Thymus (tissue), 14 donors: ENCODE measurements at places on chromosomes 7 and 10. TPM values are rescaled to one million over a fixed set of nuclear protein-coding genes. Genes with fewer than 3 reads are reported as not detected.

AKR1C4 gene
- not detected for total RNA-seq

ASB4 gene
- total RNA-seq = 0.38 TPM

SLIT1 gene
- 5.9 TPM for total RNA-seq

RELN gene
- total RNA-seq = 0.28 TPM

KAZALD1 gene
- 2.8 TPM for total RNA-seq

SPDYE11 gene
- not detected for total RNA-seq

SNX8 gene
- total RNA-seq = 10.4 TPM

DNA sequence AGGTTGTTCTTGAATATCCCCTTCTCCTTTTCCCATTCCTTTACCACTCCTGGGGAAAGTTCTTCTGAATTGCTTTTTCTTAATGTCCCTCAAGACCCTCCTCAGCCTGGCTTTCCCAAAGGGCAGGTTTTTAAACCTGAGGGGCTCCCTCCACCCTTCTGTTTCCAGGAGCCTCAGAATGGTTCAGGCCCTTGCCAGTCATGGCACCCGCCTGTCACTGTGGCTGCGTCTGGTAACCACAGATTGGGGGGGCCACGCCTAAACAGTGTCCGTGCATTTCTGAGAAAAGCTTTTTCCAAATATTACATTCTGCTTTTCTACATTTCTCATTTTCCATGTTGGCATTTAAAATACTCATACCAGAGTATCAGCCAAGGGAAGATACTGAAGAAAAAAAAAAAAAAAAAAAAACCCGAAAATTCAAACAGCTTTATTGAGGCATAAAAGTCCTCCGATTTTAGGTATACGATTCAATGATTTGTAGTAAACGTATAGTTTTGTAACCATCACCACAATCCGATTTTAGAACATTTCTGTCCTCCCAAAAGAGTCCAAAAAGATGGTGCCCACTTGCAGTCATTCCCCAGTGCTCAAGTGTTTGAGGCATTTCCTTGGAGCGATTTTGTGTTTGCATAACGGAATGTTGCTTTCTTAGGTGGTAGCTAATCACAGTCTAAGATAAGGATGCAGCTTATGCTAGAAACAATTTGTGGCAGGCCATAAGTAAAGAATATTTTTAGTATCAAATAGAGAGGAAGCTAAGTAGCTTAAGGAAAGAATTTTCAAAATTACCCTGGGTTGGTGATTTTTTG, 22.1 kb downstream of the HKDC1 start:
- DNase-seq = no peak

DNA sequence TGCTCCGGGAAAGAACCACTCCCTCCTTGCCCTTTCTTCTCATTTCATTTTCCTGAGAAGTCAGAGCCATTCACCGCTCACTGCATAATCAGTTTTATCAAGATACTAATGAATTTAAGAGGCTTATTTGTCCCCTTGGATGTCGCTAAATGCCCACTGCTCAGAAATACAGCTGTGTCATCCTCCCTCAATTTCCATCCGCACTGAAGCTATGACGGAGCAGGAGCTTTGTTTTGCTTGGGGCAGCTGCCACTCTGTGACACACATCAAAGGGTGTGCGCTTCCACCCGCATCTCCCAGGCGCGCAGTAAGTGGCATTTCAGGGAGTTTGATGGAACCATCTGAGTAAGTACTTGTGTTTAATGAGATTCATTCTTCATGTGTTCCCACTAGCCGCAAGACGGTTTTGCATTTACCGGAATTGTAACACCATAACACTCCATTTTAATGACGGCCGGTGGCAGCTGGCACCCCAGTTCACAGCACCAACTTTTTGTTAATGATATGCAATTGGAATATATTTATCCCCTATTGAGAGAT, 103.8 kb upstream of the PARD3 start:
- DNase-seq = no peak

DNA sequence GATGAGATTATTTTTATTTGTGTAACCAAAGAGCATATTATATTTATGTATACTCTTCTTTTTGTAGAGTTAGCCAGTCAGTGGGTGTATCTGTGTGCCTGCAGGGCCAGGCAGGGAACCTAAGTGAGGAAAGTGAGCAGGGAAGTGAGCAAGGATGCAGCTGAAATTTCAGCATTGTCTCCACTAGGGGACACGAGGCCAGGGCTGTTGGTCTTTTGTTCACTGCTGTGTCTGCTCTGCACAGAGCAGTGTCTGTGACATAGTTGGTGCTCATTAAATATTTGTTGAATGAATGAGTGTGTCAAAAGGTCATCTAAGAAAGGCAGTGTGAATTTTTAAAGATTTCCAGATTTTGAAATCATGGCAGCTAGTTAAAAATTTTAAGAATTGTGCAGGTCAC, 51.8 kb downstream of the SUGCT start:
- DNase-seq = no peak

- no peak for DNase-seq
Measured at GRCh38 chr10:118844731-118845521, 90.2 kb upstream of the CACUL1 start.

GRCh38 chr7:115754226-115754625, 276.3 kb downstream of the TFEC start:
- no peak for DNase-seq

DNA sequence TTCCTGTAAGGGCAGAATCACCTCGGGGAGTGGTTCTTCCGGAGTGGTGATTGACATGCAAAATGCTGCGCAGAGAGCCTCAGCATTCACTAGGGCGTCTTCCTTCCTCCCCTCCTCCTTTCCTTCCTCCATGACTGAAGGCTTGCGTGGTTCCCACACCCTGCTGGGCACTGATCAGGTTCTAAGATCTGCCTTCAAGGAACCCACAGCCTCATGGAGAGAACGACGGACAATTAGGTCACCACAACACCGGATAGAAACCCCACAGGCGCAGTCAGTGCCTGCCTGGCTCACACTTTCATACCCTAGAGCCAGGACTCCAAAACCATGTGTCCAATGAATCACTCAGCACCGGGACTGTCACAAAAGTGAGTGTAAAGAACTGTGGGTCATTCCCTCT, 131.3 kb downstream of the DPP6 start:
- DNase-seq = no peak

GRCh38 chr7:1537535-1538412, 7.3 kb downstream of the MAFK start:
- DNase-seq = no peak

DNA sequence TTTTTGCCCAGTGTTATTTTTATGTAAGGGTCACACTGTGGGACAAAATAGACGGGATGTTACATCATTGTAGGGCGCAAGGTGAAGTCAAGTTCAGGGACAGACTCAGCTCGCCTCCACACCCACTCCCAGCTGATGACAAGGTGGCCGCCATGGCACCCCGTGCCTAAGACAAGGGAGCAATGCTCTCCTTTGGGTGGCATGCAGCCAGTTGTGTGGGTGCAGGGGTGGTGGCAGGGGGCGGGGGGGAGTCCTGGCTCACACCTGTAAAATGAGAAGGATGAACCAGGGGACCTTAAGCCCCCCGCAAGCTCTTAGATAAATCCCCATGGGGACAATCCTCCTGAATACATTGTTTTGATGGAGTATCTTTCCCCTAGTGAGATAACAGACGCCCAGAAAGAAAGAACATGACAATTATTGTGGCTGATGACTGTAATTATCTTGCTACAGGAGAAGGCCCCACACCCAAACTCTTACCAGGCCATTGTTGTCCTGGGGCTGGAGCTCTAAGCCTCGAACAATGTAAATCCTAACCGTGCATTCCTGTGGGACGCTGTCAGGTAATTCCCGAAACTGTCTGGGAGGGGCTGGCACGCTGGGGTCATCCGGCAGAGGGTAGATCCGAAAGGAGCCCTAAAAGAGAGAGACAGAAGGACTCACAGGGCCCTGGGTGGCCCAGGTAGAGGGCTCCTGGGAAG, 148.7 kb downstream of the MYOF start:
- no peak for DNase-seq

GRCh38 chr7:159091480-159092475, 52.9 kb downstream of the VIPR2 start:
- no peak for DNase-seq

GRCh38 chr7:73896454-73896853, 35.5 kb downstream of the TMEM270 start:
- DNase-seq = no peak

DNA sequence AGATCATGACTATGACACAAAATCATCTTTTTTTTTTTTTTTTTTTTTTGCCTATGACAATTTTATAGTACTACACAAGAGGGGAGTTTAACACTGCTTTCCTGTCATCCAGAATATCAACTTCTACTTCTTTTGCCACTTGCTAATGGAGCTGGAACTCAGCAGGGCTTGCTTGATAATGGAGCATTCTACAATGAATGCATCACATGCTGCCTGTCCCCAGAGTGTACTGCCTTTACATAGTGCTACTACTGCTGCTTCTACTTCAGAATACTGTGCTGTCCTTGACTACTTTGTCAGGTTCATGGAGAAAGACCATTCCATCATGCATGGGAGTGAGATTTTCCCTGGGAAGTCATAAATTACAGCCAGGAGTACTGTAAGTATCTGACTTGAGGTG, 338.6 kb upstream of the SEMA3A start:
- no peak for DNase-seq

- DNase-seq = no peak
Measured at GRCh38 chr7:39394105-39394680, 172.0 kb upstream of the YAE1 start.

GRCh38 chr10:128220021-128220420, 93.8 kb upstream of the MKI67 start:
- DNase-seq = no peak

- DNase-seq = no peak
Measured at GRCh38 chr10:61173450-61173849, 229.5 kb upstream of the RHOBTB1 start.

GRCh38 chr7:152887778-152888177, 128.2 kb downstream of the ACTR3B start:
- DNase-seq = no peak

DNA sequence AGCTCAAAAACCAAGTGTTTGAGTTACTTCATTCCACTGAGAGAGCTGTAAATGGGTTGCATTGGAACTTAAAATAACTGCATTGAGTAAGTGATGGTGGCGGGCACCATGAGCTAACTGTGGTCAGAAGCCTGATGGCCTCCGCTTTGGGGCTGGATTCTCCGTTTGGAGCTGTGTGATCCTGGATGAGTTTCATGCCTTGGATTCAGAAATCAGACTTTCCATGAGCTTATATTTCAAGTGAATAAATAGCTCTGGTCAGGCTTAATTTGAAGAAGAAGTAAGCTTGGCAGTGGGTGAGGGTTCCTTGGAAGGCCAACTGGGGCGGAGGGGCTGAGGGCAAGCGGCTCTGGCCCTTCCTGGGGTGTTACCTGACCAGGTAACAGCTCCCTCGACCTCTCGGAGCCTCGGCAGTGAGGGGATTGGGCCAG, 5.6 kb downstream of the HTRA1 start:
- DNase-seq = no peak
